ENCODE measurements at places on chromosomes 3 and 15. TPM values are rescaled to one million over a fixed set of nuclear protein-coding genes. Genes with fewer than 3 reads are reported as not detected.

GRCh38 chr3:65748326-65748725 is 290.4 kb downstream of the MAGI1 start:
- no peak for DNase-seq

- no peak for DNase-seq
Measured at GRCh38 chr3:8494327-8494726, 7.3 kb upstream of the LMCD1 start.

DNA sequence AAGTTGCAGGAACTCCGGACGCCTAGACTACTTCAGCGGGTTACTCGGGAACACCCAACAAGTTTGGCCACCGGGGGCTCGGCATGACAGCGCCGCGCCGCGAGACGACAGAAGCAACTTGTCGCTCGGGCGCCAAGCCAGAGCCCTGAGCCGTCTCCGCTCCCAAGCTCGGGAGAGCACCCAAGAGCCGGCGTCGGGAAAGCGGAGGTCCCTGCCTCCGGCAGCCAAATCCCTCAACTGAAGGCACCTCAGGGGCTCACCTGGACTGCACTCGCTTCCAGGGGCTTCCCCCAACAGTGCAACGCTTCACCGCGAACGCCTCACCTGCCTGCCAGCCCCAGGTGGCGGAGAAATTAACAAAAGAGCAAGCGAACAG is 640 bp downstream of the MB21D2 start:
- no peak for DNase-seq

GRCh38 chr3:177606891-177607290 is 409.6 kb upstream of the TBL1XR1 start:
- DNase-seq = no peak

GRCh38 chr3:72595376-72595775 is 252.9 kb downstream of the SHQ1 start:
- DNase-seq = no peak

GRCh38 chr15:63369296-63369695 is 12.3 kb downstream of the CA12 start:
- no peak for DNase-seq

GRCh38 chr3:186138272-186138981 is 29.5 kb upstream of the ETV5 start:
- no peak for DNase-seq

GRCh38 chr15:84983294-84983693 is 1.6 kb downstream of the PDE8A start:
- DNase-seq = no peak

GRCh38 chr3:169179722-169180121 is 483.8 kb downstream of the MECOM start:
- no peak for DNase-seq

DNA sequence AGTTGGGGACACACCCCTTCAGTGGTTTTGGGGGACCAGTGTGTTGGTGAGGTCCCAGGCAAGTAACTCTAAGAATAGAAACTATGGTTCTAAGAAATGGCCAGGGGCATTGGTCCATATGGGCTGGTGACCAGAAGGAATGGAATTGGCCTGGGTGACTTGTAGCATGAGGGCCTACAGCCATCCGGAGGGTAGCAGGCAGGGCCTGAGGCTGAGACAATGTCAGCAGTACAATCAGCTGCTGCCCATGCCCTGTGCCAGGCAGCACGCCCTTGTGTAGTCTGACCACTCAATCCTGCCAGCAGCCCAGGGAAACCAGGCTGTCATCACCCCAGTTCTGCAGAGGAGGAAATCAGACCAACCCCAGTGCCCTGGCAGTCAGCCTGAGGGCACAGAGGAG is 100.6 kb downstream of the DNAJB8 start:
- no peak for DNase-seq

- DNase-seq = peak; percentile 73
Measured at GRCh38 chr3:188152660-188153436, 1.1 kb upstream of the LPP start.

CPB1 gene
- total RNA-seq = not detected

SPTSSB gene
- not detected for total RNA-seq

STXBP5L gene
- not detected for total RNA-seq

SPRED1 gene
- 38.3 TPM for total RNA-seq
